Spinal cord (tissue), 10 donors: ENCODE measurements at places on chromosomes 4 and X.

- DNase-seq, result no peak
Observed at GRCh38 chr4:139175646-139176301, 1.2 kb downstream of the ELF2 start.

- no peak for DNase-seq
Observed at GRCh38 chr4:3657902-3658529, 108.2 kb upstream of the ADRA2C start.

- no peak for DNase-seq
Observed at GRCh38 chr4:100082852-100083251, 107.4 kb downstream of the DDIT4L start.

- DNase-seq, result no peak
Observed at GRCh38 chrX:47587091-47587891, 5.1 kb downstream of the TIMP1 start.

DNA sequence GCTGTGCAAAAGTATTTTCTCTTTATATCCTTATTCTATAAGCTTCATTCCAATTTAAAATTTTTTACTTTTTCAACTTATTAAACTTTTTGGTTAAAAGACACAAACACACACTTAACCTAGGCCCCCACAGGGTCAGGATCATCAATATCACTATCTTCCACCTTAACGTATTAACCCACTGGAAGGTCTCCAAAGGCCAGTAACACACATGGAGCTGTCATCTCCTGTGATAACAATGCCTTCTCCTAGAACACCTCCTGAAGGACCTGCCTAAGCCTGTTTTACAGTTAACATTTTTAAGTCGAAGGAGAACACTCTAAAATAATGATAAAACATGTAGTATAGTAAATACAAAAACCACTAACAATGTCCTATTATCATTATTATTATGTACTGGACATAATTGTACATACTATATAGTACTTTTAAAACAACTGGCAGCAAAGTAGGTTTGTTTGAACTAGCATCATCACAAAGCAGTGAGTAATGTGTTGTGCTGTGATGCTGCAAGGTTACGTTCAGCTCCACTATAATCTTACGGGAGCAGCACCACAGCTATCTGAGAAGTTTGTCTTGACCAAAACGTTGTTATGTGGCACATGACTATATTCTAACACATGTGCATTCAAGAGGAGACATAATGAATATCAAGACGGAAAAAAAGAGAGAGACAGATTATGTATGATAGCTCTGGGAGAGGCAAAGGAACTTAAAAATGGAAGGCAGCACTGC, 33.7 kb downstream of the DHX15 start:
- no peak for DNase-seq

DNA sequence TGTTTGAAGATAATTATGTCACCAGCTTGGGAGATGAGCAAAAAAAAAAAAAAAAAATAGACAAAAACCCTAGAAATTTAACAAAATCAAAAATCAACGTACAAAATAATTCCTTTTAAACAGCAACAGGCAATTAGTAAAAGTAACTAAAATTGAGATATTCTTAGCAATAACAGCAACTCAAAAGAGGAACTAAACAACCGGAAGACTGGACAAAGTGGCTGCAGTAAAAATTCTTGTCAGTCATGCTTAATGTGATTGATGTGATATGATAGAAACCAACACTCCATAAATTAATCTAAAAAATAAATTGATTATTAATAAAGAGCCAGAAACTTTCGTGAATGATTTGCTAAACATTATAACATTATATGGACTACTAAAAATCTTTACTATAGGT, 1534.6 kb upstream of the AGA start:
- no peak for DNase-seq

DNA sequence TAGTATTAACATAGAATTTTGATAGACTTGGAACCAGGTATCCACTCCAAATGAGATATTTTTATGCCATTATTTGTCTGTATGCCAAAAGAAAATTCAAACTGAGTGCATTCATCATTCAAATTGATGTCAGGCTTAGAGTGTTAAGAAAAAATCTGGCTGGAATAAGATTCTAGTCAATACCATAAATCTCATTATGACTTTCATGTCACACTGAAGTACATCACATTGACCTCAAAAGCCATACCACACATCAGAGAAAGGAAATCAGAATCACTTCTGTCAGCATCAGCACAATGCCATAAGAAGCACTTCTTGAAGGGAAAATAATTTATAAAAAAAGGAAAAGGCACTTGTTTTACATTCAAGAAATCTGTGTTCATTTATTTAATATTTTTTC, 119.0 kb upstream of the BMP3 start:
- no peak for DNase-seq

DNA sequence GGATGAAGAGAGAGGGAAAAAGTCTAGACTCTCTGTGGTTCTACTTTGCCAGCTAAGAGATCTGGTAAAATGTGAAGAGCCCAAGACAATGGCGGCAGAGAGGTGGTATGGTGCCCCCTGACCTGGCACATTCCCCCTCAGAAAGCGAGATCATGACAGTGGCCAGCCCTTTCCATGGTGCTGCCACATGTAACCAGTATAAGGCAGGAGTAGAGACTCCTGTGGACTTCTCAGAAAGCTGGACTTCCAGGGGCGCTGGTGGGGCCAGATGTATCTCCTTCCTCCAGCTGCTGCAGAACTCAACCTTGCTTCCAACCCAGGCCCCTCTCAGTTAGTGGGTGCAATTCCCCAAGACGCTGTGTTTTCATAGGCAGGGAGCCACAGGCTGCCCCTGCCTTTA, 9.6 kb downstream of the CTAG1A start:
- no peak for DNase-seq

GRCh38 chr4:157217708-157218107, 2.8 kb upstream of the GRIA2 start:
- peak; percentile 28 for DNase-seq

DNA sequence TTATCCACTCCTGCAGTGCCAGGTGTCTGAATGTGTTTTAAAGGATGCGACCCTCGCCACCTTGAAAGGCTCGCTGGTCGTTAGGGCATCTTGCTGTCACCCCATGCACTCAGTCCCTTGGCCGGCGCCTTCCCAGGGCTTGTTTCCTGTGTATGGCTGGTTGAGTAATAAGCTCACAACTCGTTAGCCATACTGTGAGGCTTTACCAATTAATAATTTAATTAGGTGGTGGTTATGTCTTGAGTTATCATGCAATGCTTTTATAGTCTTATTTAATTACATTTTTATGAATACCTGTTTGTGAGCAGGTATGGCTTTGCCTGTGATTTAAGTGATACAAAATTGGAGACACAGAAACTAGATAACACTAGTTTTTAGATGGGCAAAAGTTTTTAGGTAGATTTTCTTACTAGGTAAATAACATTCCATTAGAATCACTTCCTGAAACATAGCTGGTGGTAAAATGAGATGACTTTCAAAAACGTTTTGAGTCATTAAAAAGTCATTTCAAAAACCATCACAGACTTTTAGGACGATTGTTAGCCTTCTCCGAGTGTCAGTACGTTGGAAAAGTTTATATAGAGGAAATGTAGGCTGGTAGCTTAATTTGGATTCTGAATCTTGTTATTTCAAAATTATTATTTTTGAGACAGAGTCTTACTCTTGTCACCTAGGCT, 18.2 kb downstream of the PTTG2 start:
- DNase-seq, result no peak

- DNase-seq, result no peak
Observed at GRCh38 chr4:111618908-111619307, 526.3 kb upstream of the FAM241A start.

DNA sequence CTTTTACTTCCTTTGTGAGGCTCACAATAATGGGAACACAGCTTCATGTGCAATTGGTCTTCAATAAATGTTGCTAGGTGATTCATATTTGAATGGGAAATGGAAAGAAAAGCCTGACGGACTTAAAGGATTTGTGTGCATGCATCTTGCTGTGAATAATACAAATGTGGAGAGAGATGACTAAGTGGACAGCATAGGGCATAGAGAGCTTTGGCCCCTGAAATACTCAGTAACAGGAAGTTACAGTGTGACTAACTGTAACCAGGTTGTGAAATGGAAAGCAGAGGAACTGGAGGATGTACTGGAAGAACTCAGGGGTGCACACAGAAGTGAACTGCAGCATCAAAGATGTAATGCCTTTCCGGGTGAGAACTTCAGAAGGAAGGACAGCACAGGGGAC, 206.7 kb downstream of the MGST2 start:
- no peak for DNase-seq

DNA sequence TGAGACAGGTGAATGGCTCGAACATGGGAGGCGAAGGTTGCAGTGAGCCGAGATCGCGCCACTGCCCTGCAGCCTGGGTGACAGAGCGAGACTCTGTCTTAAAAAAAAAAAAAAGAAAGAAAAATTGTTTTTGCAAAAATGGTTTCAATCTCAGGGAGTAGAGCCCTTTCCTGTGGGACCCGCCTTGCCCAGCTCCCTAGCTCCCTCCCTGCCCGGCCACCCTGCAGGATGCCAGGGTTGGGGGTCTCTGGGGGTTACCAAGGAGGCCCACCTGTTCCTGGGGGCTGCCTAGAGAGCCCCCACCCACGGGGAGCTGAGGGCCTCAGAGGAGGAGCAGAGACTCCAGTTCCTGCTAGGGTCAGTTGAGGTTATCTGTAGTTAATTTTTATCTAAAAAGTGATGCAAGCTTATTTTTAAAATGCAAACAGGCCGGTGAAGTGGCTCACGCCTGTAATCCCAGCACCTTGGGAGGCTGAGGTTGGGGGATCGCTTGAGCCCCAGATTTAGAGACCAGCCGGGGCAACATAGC, 18.7 kb upstream of the PLCXD1 start:
- DNase-seq, result no peak

DNA sequence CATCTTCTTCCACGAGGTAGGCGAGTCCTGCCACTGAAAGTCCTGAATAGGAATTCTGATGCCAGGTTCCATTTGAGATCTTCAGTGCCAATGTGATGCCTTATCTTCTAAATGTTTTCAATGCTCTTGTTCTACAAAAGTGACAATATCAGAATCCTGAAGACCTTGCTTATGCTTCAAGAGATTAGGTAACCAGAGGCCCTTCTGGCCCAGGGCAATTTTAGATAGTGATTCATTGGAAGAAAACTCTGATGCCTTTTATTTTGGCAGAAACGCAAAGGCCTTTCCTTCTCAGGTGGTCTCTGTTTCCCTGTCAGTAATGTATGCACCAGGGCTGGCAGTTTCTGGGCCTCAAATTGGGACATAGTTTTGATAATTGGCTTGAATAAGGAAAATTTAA, 144.8 kb downstream of the CEP135 start:
- DNase-seq, result no peak

GRCh38 chr4:162683659-162684370, 482.9 kb downstream of the NAF1 start:
- no peak for DNase-seq

DNA sequence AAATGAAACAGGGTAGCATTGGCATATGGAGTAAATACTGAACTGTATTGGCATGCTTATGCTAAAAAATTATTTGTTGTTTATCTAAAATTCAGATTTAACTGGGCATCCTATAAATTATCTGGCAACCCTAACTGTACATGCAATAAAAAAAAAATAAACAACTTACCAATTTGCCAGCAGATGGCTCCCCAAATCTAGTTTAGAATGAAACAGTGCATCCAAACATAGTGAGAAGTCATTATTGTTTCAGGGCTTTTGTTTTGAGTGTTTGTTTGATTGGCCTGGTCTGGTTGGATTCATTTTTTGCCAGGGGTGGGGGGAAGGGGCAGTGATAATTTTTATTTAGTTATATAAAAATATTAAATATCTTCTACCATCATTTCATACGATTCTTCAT, 12.8 kb upstream of the NSUN7 start:
- peak; percentile 78 for DNase-seq

DNA sequence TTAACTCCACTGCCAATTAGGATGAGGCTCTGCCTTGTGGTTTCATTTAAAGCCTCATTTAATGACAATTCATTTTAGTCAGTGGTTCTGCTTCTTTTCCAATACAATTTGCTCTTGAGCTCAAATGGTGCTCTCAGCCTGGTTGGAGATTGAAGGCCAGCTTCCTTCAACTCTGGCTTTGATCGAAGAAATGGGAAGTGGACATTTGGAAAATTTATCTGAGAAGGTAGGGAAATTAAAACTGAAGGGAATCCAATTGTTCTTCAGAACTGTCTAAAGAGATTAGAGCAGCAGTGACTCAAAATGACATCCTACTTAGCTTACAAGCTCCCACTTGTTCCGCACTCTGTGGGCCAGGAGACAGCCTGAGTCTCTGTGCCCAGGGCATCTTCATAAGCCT, 206.8 kb downstream of the SMARCA1 start:
- no peak for DNase-seq

GRCh38 chrX:48736303-48736702, 25.2 kb upstream of the GLOD5 start:
- no peak for DNase-seq

GRCh38 chr4:75673959-75674328, 733 bp upstream of the G3BP2 start:
- DNase-seq, result no peak

DNA sequence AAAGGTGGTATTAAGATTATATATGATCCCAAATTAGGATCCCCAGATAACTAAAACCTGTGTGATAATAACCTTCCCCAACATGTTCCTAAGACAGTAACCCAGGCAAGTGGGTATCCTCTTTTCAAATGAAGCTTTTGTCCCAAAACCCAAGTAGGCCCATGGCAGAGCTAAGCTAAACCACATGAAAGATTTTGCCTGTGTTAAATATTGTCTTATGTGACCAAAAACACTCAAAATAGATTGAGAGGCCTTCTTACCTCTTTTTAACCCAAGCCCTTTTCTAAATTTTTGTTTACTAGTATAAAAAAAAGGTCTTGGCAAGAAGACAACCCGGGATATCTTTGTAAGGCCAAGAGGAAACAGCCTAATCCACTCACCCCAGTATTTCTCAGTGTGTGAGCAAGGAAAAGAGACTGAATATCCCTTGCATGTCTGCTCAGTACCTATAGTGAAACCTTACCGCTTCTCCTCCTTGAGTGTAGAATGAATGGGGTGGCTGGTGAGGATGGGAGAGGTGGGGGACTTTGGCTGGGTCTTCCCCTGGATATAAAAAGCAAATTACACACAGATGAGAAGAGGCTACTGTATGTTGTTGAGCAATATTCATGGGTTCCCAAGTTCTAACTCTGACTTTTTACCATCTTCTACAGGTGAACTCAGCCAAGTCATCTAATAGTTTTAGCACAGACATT, 188.8 kb upstream of the BMP3 start:
- no peak for DNase-seq

DNA sequence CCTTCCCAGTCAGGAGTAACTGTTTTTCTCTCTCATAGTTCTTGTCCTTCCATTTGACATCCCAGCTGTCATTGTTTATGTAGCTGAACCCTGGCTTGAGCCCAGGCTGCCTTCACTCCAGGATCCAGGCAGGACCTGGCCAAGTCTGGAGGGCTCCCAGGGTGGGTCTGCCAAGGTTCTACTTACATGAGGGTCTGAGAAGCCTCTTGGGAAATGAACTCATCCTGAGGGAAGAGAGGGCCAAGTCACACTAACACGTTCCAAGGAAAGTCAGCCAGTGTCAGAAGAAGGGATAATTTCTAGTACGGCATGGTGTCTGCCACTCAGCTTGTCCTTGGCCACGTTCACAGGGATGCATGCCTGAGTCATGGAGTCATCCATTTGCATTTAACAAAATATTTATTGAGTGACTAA, 54.8 kb upstream of the SRD5A3 start:
- no peak for DNase-seq
